CD14-positive monocyte (primary cell): ENCODE measurements at places on chromosomes 4 and X.

DNA sequence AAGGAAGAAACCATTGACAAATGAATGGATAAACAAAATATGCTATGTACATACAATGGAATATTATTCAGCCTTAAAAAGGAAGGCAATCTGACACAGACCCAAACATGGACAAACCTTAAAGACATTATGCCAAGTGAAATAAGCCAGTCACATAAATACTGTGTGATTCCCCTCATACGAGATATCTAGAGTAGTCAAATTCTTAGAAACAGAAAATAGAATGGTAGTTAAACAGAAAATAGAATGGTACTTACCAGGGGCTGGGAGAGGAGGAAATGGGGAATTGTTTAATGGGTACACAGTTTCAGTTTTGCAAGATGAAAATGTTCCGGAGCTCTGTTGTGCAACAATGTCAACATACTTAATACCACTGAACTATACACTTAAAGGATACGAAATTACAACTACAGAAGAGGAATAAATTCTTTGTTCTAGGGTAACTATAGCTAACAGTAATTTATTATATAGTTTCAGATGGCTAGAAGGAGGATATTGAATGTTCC, 47.8 kb upstream of the DUSP21 start:
- peak; percentile 16 for DNase-seq

DNA sequence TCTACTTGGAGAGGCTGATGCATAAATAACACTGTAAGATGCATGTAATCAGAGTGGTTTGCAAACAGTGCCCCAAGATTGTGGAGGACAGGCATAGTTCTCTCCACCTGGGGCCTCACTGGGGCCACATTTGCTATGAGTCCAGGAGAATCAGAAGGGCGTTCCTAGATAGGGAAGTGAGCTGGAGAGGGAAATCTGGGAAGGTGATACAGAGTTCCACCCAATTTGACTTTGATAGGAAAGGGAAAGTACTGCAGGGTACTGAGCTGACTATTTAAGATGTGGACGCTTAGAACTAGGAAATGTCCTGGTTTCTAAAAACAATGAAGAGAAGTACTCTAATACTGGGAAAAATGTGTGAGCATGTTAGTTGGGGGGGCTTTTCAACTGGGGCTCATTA, 33.9 kb downstream of the FAM9C start:
- no peak for DNase-seq

DNA sequence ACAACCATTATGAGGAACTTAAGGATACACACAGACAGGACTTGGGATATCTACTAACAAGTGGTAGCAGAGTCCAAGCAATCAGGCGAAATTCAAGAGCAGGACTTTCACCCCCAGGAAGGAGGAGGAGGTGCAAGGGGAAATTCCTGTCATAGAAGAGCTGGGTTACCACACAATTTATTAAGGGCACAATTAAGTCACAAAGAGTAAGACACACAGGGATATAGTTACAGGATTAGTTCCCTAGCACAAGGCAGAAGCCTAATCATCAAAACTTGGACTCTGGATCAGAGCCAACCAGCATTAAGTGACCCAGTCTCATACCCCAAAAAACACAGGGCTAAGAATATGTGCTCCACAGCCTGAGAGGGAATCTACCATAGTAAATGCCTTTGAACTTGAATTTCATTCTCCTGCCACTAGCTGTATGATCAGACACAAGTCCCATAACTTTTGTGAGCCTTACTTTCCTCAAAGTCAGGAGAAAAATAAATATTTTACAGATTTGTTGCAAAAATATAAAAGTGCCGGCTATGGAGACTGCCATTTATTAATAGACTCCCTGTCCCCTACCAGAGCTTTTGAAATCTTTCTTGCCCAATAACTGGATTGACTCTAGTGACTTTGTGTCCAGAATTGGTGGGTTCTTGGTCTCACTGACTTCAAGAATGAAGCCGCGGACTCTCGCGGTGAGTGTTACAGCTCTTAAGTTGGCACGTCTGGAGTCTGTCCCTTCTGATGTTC, 87.0 kb downstream of the SYNPO2 start:
- DNase-seq: no peak

DNA sequence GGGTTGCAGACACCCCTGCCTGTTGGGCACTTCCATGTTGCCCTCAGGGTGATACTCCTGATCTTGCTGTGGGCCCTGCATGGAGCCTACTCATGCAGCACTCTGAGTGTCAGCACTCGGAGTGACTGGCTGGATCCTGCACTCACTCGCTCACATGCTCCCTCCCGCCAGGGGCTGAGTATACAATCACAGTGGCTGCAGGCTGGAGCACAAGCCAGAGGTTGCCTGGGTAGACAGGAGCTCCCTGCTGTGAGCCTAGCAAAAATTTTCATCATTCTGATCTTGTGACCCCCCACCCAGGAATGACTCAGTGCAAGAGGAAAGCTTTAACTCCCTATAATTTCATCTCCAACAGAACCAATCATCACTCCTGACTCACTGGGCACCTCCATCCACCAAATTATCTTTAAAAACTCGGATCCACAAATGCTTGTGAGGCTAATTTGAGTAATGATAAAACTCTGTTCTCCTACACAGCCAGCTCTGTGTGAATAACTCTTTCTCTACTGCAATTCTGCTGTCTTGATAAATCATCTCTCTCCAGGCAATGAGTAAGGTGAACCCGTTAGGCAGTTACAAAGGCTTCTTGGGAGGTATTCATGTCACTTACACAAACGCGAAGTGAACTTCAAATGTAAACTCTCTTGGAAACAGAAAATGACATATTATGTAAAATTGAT, 1180.8 kb upstream of the PABPC4L start:
- no peak for DNase-seq

- no peak for DNase-seq
These were observed 6.8 kb upstream of the FGF2 start for GRCh38 chr4:122819708-122820449.

GRCh38 chr4:27964095-27964494, 1103.5 kb downstream of the STIM2 start:
- no peak for DNase-seq

- DNase-seq: no peak
These were observed 185.5 kb downstream of the RAB28 start for GRCh38 chr4:13298655-13299054.

GRCh38 chr4:166956484-166956883, 277.8 kb downstream of the SPOCK3 start:
- DNase-seq: no peak

DNA sequence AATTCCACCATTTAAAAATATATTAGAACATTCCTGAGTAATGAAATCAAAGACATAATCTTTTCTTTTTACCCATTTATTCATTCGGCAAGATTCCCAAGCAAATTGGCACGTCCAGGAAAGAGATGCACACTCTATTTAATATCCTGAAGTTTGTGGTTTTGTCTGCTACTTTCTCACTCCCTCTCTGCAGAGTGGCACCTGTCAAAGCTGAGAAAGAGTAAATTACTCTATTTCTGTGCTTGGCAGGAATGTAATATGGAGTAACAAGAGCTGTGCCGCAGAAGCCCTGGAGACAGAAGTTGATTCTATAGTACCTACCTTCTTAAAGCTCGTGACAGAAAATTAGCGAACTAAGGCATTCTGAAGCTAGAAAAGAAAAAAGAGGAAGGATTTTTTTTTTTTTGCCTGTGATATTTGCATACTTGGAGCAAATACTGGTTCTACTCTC, 5.5 kb downstream of the GSTCD start:
- DNase-seq: peak; percentile 28

DNA sequence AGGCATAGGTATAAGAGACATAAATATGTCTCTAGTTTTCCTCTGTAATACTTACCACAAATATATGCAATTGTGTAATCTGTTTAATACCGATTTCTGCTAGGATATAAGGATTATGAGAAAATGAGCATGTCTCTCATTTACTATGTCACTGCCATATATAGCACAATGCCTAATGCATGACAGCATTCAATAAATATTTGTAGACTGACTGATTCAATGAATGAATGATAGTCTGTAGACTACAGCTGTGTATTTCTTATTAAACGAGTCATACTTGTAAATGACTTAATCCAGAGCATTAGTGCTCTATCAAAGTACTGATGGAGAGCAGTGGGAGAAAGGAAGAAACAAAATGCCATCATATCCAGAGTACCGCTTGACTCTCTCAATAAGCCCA, 175.6 kb downstream of the PPP3CA start:
- DNase-seq: no peak

- DNase-seq: no peak
These were observed 327.4 kb downstream of the PPP3CA start for GRCh38 chr4:101019941-101020401.

- no peak for DNase-seq
These were observed 103.7 kb upstream of the KLF3 start for GRCh38 chr4:38560340-38560739.

- no peak for DNase-seq
These were observed 9.3 kb upstream of the HOPX start for GRCh38 chr4:56690393-56690792.

- no peak for DNase-seq
These were observed 623.9 kb downstream of the BCOR start for GRCh38 chrX:39473812-39474211.

GRCh38 chr4:85842540-85842939, 367.6 kb downstream of the ARHGAP24 start:
- DNase-seq: peak; percentile 71

DNA sequence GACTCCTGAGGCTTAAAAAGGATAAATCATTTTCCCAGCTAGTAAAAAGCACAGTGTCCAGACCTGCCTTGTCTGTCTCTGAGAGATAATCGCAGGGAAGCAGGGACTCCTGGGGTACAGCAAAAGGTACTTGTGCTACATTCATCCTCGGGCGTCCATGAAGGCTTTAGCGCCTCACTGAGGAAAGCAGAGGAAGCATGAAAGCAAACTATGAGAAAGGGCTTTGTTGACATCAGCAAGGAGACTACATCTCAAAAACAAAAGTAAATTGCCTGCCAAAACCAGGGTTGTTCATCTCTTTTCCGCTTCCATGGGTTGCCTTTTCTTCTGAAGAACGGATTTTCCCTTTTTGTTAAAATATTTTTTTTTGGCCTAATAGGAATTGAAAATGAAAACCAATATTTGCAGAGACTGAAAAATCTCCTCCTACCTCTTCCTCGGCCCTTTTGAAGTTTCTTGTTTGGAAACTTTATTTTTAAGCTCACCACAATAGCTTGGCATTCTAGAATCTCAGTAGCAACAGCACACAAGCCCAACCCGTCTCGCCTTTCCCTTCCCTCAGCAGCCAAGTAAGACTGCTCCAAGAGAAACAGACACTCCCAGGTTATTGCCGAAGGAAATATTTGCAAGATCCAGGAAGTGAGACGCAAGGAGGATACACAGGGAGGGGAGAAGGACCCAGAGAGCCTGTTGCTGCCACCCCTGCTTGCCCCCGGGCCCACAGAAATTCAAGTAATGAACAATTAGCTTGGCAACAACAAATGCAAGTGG, 148.3 kb upstream of the DGKK start:
- no peak for DNase-seq

DNA sequence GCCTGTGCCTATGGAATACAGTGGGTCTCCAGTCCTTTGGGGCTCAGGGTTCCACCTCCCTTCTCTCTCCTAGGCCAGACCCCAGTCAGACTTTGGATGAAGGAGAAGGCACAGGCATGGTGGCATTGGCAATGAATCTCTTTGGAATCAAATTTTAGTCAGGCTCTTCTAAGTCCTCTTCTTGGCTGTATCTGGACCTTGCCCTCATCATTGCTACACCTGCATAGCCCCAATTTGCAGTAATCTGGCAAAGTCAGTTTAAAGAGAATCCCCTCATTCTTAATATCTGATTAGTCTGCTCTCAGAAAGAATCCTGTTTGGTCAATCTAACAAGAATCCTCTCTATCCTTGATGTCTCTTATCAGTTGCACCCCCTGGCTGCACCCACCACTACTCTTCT, 77.6 kb downstream of the SLC16A2 start:
- no peak for DNase-seq

DNA sequence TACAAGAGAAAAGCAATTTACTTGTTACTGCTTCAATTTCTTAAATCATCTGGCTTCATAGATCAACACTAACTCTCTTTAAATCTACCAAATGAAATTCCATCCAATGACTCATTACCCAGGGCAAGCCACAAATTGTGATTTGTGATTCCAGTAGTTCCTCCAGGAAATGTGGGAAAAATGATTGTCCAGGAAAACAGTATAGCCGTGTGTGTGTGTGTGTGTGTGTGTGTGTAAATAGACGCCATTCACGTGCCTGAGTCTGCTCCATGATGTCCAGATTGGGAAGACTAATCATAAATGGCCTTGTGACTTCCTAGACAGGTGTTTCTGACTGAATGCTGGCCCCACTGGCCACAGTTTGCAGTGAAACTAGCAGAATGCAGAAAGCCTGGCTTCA, 121.3 kb downstream of the HS6ST2 start:
- no peak for DNase-seq

- no peak for DNase-seq
These were observed 49.4 kb downstream of the FHL1 start for GRCh38 chrX:136196691-136197155.

DNA sequence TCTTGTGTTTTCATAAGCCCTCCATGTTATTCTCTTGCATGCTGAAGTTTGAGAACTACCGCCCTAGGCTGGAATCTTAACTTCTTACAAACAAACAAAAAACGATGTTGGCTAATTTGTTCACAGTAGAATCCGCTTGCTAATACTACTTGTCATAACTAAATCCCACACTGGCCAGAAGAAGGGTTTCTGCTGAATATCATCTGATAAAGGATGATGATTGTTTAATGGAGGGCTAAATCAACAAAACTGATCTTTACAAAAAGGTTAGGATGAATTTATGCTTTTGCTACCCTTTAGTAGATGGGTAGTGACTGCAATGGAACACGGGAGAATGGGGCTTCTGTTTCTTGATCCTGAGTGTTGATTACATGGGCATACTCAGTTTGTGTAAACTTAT, 42.3 kb downstream of the SPATA4 start:
- DNase-seq: no peak

- no peak for DNase-seq
These were observed 407.9 kb downstream of the IL15 start for GRCh38 chr4:142044271-142044670.

DNA sequence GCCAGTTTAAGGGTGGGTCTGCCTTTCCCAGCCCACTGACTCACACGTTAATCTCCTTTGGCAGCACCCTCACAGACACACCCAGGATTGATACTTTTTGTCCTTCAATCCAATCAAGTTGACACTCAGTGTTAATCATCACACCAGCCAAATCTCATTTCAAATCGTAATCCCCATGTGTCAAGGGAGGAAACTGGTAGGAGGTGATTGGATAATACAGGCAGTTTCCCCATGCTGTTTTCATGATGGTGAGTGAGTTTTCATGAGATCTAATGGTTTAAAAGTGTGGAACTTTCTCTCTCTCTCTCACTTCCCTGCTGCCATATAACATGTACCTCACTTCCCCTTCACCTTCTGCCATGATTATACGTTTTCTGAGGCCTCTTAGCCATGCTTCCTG, 647.2 kb upstream of the FRG1 start:
- DNase-seq: no peak

DNA sequence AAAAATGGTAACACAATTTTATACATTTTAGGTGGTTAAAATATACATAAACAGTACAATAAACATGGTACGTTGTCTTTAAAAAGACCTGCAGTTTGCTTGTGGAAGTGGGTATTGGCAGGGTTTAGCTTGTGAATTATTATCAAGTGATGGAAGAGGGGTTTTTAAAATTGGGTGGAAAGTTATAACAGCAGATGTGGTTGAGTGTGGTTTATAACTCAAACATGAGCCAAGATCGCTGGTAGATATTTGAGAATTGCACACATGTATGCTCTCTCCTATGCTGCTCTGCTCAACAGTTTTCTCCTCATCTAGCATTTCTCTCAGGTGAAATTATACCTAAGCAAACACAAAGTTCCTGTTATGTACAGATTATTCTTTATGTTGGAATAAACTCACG, 14.0 kb downstream of the EPGN start:
- DNase-seq: no peak

GRCh38 chrX:19673375-19674040, 158.2 kb upstream of the MAP3K15 start:
- DNase-seq: no peak
